ENCODE measurements at places on chromosomes 4 and X. TPM values are rescaled to one million over a fixed set of nuclear protein-coding genes. Genes with fewer than 3 reads are reported as not detected.

The ASB12 gene
- not detected for total RNA-seq

The RIBC1 gene
- not detected for total RNA-seq

The CCDC149 gene
- 17.1 TPM for total RNA-seq

The DTHD1 gene
- total RNA-seq: not detected

The PPP4R3C gene
- not detected for total RNA-seq

GRCh38 chrX:17654116-17654515 lies 83.2 kb upstream of the SCML1 start:
- DNase-seq: no peak

DNA sequence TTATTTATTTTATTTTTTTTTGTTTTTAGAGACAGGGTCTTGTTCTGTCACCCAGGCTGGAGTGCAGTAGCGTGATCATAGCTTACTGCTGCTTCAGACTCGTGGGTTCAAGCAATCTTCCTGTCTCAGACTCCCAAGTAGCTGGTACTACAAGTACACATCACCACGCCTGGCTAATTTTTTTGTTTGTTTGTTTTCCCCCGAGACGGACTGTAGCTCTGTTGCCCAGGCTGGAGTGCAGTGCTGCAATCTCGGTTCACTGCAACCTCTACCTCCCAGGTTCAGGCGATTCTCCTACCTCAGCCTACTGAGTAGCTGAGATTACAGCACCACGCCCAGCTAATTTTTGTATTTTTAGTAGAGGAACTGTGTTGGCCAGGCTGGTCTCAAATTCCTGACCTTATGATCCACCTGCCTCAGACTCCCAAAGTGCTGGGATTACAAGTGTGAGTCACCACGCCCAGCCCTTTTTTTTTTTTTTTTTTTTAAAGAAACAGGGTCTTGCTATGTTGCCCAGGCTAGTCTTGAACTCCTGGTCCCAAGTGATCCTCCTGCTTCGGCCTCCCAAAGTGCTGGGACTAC lies 32.2 kb downstream of the COPS4 start:
- DNase-seq: no peak

- no peak for DNase-seq
These were observed 7.3 kb downstream of the CCDC110 start for GRCh38 chr4:185464183-185464582.

DNA sequence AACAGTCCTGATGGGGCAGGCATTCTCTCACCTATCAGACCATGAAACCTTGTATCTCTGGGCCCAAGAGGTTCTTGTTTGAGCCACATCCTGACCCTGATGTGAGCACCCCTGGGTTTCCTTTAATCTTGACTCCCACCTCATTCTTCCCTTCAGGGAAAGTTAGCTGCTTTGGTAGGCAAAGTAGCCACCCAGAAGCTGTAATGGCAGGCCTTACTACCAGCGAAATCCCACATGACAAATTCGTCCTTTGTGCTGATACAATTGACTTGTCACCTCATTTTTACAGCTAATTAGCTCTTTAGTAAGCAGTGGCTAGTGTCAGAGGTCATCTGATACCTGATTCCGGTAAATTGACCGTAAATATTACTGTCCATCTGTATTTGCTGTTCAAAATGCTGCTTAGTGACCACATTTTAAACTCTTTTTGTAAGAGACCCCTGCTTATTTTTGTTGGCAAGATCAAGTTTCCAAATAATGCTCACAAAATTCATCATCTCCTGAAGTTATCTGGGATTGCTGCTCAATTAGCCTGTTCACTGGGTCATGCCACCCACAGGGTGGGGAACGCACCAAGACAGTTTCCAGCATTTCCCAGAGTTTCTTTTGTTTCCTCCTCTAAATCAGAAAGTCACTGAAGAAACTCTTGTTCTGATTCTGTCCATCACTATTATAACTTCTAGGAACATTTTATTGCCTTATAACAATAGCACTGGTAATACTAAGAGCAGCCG lies 329.7 kb downstream of the GPAT3 start:
- no peak for DNase-seq

DNA sequence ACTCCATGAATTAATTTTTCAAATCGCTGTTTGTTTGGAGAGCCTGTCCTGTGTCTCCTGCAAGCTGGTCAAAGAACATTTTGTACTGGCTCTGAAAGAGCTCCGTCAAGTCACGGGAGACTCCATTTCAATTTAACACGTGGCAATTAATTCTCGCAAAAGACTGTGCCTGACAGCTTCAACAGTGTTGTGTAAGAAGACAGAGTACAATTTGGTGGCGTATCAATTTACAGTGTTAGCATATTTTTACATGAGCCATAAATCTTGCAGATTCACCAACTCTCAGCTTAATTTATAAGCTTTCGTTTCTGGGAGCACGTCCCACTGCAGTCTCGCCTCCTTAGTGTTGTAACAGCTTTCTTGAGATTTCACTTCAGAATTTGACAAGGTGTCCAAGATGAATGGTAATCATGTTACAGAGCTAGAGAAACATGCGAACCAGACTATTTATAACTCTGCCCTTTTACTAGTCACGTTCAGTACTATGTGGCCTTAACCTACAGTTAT lies 70.8 kb downstream of the RWDD4 start:
- no peak for DNase-seq

DNA sequence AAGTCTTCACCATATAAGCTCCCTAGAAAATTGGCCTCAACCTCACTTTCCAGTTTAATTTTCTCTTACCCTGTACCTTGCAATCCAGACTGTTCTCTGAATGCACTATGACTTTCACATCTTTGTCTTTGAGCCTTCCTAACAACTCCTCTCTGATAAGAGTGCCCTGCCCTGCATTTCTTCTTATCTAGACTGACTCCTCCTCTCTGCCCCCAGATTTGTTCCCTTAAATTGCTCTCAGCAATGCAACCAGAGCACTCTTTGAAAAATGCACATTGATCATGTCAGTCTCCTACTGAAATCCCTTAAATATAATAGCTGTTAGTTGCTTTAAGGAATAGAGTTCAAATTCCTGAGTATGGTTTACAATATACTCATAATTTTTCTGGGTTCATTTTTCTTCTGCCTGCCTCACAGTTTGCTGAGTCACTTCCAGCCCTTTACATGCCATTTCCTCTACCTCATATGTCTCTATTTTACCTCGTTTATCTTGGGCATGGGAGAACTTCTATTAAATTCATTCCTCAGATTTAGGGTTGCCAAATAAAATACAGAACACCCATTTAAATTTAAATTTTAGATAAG lies 582.7 kb upstream of the AADAT start:
- DNase-seq: no peak

DNA sequence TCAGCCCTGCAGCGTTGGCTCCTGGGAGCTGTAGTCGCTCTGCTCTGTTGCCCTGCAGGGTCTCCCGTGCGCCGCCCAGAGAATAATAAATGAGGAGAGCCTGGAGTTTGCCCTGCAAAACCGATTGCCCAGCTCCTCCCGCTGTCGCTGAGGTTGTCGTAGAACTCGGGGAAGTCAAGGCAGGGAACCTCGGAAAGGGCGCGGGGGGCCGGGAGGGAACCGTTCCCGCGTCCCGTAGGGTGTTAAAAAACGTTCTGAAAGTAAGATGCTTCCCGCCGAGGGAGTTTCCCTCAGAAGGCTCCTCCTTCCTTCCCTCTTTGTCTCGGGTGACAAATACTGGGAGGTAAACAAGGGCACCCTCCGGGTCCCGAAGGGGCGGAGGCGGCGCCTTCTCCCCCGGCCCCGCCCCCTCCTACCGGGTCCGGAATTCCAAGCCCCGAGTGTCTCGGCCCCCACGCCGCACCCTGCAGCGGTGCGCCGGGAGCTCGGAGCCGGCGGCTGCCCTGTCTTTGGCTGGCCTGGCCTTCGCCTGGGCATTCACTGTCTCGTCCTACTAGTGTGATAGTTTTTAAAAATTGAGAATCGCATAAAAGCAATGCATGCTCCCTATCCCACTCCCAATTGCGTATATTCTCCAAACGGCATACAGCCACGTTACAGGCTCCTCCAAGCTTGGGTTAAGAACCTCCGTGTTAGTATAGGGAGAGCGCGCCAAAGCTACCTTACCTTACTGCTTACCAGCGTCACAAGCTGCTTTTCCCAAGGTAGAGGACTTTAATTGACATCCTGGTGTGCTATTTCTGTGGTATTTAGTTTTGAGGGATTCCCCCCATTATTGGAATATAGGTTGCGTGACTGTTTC lies 964 bp upstream of the HMGB2 start:
- DNase-seq: no peak

DNA sequence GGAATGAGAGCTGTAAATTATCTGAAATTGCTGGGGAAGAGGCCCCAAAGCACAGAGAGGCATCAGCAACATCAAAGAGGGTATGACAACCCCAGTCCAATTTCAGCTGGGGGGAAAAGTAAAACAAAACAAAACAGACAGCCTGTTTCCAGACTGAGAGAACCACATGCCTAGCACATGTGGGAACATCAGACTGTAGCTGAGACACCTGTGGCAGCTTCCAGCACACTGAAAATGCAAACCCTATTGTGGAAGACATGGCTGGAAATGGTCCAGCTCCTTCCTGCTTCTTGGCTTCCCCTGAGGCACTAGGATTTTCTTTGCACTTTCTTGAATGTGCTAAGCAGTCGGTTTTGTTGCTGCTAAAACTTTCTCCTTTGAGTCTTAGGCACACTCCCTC lies 240.9 kb upstream of the STS start:
- DNase-seq: no peak

DNA sequence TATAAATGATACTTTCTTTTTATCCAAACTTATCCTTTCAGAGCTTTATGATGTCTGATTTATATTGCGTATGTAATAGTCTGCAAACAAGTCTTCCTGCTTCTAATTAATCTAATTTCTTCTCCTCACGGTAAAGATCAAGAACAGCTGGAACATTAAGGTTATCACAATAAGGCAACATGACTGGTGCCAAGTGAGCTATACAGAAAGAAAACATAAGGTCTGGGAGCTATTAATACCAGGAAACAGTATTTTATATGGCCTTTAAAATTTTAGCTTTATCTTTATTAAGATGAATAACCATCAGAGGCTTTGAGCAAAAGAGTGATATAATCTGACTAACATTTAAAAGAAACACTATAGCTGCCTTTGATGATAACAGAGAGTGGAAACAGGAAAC lies 28.7 kb upstream of the CABS1 start:
- no peak for DNase-seq

DNA sequence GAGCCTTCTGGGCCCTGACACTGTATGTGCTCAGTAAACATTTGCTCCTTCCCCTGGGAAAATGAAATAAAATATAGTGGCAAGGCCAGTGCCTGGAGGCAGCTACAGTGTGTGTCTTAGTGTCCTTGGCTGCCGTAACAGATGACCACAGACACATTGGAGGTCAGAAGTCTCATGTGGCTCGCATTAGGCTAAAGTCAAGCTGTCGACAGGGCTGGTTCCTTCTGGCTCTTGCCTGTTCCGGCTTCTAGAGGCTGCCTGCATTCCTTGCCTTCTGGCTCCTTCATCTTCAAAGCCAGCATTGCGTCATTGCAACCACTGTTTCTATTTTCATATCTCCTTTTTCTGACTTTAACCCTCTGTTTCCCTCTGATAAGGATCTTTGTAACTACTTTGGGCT lies 83.6 kb upstream of the STX18 start:
- no peak for DNase-seq

Measured in suprapubic skin (tissue), 4 donors.